ENCODE measurements at places on chromosomes 2 and 18.

GRCh38 chr2:191533693-191534180 lies 144.2 kb upstream of the NABP1 start:
- DNase-seq, result no peak

- no peak for DNase-seq
Measured at GRCh38 chr18:48098538-48098937, 168.1 kb upstream of the SMAD2 start.

DNA sequence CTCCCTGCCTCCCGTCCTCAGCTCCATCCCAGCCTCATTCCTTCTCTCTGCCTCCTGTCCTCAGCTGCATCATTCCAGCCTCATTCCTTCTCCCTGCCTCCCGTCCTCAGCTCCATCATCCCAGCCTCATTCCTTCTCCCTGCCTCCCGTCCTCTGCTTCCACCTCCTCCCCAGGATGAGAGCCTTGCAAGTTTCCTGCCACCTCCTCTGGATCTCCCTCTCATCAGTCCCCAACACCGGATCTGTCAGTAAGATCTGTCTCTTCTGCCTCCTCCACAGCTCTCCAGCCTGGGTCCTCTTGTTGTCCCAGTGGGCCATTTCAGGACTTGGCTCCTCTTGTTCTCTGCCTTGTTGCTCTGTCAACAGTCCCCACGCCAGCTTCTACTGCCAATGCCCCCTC lies 130.9 kb downstream of the NDUFA10 start:
- DNase-seq, result no peak

GRCh38 chr2:133457861-133458260 lies 110.4 kb downstream of the NCKAP5 start:
- DNase-seq, result no peak

DNA sequence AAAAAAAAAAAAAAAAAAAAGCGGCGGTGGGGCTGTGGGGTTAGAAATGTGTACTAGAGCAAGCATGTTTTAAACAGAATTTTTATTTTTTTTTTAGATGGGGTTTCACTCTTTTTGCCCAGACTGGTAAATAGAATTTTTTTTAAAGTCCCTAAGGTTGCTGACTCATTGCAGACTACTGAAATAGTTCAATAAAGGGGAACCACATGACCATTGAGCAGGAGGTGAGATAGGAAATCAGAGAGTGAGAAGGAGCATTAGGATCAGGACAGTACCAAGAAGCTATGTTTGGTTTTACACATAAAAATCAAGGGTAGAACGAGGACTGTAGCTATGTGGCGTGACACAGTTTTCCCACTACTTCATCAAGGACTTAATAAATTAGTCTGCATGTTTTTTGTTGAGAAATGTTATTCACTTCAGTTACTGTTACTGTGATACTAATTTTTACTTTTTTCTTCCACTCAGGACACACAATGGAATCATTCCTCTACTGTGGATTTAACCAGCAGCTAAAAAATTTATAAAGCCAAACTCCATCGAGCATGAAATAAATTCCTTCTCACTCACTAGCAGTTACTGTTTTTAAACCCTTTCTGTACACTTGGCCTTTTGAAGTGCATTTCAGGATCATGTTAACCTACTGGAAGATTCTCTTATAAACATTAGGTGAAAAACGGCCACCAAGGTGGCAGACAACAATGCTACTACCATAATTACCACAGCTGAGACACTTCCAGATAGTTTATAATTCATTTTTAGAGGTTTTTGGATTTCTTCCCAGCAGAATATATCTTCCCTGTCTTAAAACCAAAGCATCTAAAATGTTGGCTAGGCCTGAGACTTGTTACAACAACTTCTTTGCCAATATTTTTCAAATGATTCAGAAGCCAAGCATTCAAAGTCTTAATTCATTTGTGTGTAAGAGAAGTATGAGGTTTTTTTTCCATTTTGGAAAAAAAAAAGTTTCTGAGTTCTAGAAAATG lies 33.2 kb downstream of the LAMA1 start:
- no peak for DNase-seq

GRCh38 chr2:224025874-224026273 lies 13.2 kb downstream of the SERPINE2 start:
- peak; percentile 87 for DNase-seq

DNA sequence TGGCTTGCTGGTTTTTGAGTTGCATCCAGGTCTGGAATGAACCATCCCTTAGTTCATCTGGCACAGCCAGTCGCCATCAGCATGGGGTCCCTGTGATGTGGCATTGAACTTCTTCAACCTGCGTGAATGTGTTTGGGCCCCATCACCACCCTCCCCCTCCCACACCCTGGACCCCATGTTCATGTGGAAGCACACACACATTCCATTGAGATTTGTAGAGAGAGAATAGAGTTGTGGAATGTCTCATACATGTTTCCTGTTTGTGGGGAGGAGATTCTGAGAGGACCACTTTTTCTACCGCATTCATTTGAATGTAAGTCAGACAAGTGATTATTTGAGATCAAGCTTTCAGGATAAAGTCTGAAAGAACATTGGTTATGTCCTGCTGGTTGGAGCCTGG lies 117.6 kb upstream of the EML6 start:
- no peak for DNase-seq

DNA sequence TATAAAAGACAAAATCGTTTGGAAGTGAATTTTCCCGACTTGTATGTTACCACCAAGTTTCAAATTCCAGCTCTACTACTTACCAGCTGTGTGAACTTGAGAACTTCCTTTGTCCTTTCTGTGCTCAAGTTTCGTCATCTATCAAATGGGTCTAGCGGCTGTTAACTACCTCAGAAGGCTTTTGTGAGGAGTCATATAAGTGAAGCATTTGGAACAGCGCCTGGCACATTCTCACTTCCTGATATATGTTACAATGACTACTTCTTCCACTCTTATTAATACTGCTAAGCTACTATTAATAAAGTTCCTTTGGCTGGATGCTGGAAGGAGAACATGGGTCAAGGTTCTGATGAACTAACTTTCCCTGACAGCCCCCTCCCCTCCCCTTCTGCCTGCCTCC lies 104.5 kb downstream of the MEIS1 start:
- DNase-seq, result no peak

DNA sequence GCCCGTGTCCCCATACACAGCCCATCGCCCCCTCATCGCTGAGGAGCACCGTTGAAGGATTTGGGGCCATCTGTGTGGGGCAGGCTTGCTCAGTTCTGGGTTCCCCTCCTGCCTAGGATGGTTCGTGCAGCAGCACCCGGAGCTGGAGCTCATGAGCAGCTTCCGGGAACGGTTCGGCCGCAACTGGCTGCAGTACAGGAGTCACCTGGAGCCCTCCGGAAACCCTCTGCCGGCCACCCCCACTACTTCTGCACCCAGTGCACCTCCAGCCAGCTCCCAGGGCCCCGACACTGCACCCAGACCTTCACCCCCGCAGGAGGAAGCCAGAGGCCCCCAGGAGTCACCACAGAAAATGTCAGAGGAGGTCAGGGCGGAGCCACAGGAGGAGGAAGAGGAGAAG lies 10.3 kb downstream of the STK11IP start:
- DNase-seq, result no peak

- no peak for DNase-seq
Measured at GRCh38 chr2:62577994-62578781, 72.2 kb upstream of the TMEM17 start.

GRCh38 chr2:162521871-162522650 lies 178.1 kb downstream of the GCA start:
- no peak for DNase-seq

- no peak for DNase-seq
Measured at GRCh38 chr18:2709316-2709715, 53.8 kb downstream of the SMCHD1 start.

DNA sequence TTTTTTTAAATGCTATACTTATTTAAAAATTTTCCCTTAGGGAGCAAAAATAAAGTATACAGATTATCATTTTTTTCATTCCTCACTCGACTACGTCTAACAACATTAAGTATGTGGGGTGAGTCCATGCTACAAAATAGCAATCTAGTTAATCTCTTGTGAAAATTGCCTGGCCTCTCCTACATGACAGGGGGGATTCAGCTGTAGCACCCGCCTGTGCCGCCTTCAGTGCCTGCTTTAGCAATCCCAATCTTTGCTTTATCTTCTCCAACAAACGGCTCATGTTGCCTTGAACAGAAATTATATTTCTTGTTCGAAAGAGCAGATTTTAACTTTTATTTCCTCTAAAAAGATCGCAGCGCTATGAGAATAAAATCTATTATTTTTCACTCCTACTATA lies 2.4 kb upstream of the SOX11 start:
- DNase-seq, result no peak

- DNase-seq, result no peak
Measured at GRCh38 chr2:37526323-37526722, 145.1 kb downstream of the CDC42EP3 start.

- DNase-seq, result no peak
Measured at GRCh38 chr2:25430556-25430955, 88.8 kb upstream of the DNMT3A start.

GRCh38 chr2:13481201-13481600 lies 764.5 kb downstream of the TRIB2 start:
- no peak for DNase-seq

DNA sequence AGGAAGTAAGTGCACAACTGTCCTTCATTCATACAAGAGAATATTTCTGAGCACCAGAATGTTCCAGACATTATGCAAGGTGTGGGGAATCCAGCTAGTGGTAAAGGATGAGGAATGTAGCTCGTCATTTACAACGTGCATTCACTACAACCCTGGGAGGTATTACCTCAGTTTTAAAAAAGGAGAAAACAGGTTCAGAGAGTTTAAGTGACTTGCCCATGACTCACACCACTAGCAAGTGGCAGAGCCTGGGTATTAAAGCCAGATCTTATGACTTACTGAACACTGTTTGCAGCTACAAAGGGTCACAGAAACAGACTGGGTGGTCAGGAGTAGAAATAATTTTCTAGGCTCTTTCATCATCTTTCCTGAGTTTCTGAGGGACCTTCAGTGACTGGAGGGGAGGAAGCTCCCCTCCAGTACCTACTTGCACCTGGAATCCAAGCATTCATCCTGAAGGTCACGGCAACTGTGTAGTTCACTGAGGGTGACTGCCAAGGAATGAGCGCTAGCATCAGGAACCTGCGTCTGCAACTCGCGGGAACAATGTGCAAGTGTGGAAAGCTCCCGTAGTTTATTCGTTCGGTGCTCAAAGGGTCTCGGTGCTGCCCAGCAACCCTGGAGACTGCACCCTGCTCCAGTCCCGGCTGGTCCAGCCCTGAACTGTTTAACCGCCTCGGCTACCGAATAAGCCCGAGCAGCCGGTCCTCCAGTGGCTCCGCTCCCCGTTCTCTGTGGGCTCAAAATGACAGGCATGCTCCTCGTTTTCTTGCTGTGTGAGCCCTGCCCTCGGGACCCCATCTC lies 647 bp downstream of the CCDC121 start:
- DNase-seq, result no peak

DNA sequence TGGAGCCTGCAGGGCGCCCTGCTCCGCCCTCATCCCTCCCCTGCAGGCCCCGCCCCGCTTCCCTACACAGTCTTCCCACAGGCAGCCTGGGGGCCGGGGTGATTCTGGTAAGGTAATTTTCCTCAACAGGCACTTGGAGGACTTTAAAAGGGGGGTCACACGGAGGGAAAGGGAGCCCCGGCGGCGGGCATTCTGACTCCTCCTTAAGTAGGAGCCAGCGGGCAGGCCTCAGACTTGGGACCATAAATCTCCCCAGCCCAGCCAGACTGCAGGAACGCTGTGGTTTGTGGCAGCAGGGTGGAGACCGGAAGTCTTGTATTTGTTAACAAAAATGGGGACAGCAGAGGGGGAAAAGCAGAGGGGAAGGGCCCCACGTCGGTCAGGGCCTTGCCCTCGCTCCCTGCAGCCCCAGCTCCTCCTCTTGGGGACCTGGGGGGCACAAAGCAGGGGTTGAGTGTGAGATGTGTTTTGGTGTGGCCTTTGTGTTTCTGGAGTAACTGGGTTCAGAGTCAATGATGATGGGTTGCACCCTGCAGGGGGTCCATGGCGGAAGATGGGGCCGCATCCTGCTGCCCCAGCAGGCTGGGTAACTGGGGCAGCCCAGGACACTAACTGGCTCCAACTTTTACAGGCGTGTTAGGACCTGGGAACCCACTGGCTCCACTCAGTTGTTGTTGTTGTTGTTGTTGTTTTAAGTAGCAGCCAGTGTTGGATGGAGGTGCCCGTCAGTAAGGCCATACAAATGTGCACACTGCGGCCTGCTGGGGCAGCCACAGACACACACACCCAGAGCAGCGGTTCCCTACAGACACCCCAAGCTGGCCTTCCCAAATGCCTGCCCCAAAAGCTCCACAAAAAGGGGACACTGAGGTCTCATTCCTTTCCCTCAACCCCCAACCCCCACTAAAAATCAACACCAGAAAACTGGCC lies 27.7 kb downstream of the SMAD7 start:
- peak; percentile 32 for DNase-seq

DNA sequence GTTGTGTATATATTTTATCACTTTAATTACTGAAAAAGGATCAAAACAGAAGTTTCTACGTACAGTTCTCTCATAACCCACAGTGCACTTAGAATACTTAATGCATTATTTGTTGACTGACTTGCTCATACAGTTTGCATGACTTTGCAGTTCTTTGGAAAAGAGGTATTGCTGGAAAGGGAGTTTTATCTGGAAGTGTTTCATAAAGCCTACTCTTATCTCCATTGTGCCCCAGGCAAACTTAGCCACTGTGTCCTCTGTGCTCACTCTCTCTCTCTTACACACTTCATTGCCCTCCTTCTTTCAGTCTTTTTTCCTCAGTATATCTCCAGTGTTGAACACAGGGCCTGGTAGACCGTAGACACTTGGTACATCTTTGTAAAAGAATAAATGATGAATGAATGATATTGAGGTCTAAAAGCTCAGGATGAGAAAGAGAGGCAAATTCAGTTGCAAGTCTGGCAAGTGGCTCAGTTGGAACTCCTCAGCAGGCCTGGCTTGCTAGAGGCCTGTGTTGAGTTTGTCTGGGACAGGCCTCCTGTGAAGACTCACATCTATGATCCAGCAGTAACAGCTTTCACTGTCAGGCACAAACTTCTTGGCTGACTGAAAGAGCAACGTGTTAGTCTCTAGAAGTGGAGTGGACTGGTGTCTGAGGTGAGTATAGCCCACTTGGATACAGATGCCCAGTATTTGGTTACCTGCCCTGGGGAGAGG lies 56.1 kb downstream of the SETBP1 start:
- DNase-seq, result no peak

- DNase-seq, result no peak
Measured at GRCh38 chr2:54839461-54840255, 116.2 kb downstream of the EML6 start.

DNA sequence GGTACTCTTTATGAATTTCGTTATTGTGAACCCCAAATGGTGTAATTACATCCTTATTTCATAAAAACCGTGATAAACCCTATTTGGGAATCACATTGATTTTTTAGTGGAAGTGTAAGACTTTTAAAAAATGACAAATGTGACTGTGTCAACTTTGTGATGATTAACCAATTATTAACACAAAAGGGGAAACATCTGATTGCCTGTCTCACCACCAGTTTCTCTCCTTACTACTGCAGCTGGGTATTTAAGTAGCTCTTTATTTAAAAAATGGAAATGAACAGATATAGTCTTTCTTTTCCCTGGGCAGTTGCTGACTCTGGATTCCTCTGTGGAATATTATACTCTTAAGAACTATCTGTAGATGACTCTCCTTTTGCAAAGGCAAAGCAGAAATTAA lies 11.6 kb upstream of the RPE start:
- DNase-seq, result no peak

Data from KG1 (cell line).